ENCODE measurements at places on chromosomes 4 and X.

DNA sequence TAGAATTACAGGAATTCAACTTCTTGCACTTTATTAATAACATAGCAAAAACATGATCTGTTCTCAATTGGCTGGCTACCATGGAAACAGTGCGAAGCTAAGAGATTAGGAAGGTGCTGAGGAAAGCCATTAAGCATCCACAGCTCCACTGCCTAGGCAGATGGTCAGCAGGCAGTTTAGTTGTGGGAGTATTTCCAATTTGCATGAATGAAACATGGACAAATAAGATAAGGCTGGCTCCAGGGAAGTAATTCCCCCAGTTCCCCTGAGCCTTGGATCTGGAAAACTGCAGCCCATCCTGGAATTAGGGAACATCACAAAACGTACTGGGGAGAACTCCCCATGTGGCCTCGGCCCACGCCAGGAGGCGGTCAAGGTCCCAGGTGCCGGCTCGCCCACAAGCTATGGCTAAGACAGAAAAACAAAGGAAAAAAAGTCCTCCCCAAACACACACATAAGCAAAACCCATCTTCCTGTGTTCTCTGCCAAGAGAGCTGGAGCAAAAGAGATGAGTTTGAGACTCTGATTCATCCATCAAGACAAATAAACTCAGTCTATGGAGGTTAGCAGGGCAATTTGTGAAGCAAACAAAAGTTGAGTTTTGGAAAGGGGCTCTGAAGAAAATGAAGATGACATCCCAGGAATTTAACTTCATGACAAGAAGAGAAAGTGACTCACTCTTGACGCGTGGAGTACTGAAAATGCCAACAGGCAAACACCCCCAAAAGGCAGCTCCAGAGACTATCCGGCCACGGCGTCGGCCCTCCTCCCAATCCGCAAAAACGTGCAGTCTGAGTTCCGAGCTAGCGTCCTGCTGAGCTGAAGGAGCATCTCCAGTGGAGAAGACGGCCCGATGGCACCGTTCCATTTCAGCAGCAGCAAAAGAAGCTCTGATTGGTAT lies 45.1 kb downstream of the IGFBP7 start:
- no peak for DNase-seq

GRCh38 chr4:109169170-109169569 lies 133.3 kb downstream of the COL25A1 start:
- no peak for DNase-seq

GRCh38 chr4:99853999-99854398 lies 37.4 kb downstream of the DAPP1 start:
- no peak for DNase-seq

DNA sequence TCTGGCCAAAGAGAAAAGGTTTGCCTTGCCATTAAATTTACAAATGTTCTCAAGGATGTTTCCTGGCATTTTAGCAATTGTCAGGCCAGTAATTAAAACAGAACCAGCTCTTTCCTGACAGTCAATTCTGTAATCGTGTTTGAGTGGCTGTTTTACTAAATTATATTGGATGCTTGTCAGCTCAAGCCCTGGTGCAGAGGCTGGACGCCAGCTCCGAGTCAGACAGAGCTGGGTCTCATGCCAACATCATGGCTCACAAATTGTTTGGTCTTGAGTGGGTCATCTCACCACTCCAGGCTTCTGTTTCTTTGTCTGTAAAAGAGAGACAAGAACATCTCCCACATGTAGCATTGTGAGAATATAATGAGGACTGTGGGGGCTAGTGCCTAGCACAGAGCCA lies 190.3 kb upstream of the PSAPL1 start:
- DNase-seq = no peak

DNA sequence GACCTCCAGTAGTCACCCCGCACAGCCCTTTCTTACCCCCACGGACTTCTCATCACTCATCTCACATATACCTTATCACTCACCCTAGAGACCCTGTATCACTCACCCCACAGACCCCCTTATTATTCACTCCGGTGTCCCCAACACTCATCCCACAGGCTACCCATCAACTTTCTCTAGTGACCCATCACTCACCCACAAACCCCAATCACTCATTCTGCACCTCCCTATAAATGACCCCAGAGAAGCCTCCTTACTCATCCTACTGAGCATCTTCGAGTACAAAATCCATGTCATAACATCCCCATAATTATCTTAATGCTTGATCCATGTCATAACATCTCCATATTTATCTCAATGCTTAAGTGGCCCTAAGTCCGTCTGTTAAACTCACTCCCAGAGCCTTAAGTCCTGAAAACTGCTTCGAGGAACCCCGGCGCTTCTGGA lies 934 bp downstream of the ZNF41 start:
- no peak for DNase-seq

- no peak for DNase-seq
Measured at GRCh38 chr4:120403296-120403695, 336.6 kb upstream of the MAD2L1 start.

- DNase-seq = no peak
Measured at GRCh38 chrX:63581398-63581797, 203.6 kb downstream of the ARHGEF9 start.

GRCh38 chr4:59655996-59656395 lies 1544.1 kb upstream of the ADGRL3 start:
- no peak for DNase-seq

GRCh38 chrX:10041383-10041782 lies 74.2 kb downstream of the CLDN34 start:
- no peak for DNase-seq

GRCh38 chr4:184295206-184295605 lies 77.5 kb upstream of the ENPP6 start:
- no peak for DNase-seq

GRCh38 chr4:171221181-171221580 lies 592.0 kb upstream of the GALNTL6 start:
- no peak for DNase-seq

- no peak for DNase-seq
Measured at GRCh38 chr4:114497116-114497515, 101.5 kb upstream of the UGT8 start.

GRCh38 chrX:21666252-21666651 lies 8.1 kb upstream of the KLHL34 start:
- no peak for DNase-seq

DNA sequence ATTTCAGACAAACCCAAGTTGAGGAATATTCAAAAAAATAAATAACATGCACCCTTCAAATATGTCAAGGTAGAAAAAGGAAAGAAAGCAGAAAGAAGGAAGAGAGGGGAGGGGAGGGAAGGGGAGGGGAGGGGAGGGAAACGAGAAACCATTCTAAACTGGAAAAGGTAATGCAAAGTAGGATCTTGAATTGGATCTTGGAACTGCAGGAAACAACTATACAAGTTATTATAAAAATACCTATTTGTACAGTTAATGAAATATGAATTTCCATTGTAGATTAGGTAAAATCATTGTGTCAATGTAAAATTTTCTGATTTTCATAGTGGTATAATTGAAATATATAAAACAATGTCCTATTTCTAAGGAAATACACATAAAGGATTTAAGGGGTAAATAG lies 668.4 kb downstream of the FAT4 start:
- DNase-seq = no peak

DNA sequence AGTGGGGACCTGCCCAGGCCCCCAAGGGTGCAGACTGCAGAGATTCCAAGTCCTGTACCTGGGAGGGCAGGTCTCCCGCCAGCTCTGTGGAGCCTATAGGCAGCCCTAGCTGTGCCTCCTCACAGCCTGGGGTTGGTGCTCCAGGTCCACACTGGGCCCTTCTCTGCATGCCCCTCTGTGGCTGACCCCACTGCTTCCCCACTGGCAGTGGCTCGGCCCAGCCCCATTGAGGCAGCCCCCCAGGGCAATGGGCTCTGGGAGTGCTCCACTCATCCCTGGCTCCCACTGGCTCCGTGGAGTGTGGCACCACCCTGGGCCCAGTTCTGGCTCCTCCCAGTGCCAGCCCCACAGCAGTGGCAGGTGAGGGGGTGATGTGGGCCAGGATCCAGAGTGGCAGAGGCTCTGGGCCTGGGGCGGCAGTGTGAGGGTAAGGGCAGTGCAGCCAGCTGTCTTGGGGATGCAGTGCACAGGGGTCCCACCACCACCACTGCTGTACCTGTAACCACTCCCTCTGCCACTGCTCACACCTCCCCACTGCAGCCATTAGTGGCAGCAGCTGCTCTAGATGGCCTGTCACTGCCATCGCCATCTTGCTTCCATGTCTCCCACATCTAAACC lies 312.2 kb downstream of the GPM6A start:
- no peak for DNase-seq

GRCh38 chr4:120557372-120557771 lies 365.2 kb downstream of the PRDM5 start:
- no peak for DNase-seq

GRCh38 chr4:4849106-4849505 lies 10.4 kb upstream of the MSX1 start:
- no peak for DNase-seq

DNA sequence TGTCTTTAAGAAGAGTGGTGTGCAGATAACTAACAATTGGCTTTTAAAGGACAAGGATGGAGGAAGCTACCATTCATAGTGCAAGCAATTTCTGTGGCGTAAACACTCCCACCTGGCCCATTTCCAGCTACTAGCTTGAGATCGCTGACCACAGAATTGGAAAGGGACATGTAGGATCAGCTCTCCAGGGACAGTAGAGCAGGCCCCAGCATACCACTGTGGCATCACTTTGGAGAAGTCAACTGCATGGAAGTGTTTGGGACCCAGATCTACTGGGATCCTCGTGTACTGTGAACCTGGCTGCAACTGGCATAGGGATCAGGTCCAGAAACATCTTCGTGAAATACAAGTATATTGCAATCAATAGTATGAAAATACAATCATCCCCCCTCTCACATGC lies 515.0 kb downstream of the INPP4B start:
- DNase-seq = no peak

- no peak for DNase-seq
Measured at GRCh38 chr4:84366907-84367306, 132.2 kb downstream of the NKX6-1 start.

DNA sequence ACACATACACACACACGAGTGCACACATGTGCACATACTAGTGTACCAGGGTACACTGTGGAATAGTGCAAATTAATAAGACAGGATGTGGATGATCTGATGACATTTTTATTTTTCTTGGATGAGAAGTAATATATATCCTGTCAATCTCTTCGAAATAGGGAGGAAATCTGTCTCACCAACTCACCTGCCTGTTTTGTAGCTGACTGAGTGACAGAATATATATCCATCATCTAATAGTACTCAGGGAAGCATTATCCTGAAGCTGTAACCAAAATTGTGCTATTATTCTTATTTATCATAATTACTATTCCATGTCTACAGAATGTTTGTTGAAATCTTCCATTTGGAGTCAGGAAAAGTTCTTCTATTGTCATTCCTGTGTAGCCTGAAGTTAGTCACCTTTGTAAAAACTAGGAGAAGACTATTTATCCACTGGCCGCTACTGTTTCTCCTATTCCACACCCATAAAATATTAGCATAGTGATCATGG lies 888.0 kb downstream of the TRAM1L1 start:
- no peak for DNase-seq

GRCh38 chr4:174874898-174875297 lies 43.3 kb upstream of the ADAM29 start:
- no peak for DNase-seq

- DNase-seq = no peak
Measured at GRCh38 chr4:106809076-106809475, 227.0 kb downstream of the DKK2 start.

DNA sequence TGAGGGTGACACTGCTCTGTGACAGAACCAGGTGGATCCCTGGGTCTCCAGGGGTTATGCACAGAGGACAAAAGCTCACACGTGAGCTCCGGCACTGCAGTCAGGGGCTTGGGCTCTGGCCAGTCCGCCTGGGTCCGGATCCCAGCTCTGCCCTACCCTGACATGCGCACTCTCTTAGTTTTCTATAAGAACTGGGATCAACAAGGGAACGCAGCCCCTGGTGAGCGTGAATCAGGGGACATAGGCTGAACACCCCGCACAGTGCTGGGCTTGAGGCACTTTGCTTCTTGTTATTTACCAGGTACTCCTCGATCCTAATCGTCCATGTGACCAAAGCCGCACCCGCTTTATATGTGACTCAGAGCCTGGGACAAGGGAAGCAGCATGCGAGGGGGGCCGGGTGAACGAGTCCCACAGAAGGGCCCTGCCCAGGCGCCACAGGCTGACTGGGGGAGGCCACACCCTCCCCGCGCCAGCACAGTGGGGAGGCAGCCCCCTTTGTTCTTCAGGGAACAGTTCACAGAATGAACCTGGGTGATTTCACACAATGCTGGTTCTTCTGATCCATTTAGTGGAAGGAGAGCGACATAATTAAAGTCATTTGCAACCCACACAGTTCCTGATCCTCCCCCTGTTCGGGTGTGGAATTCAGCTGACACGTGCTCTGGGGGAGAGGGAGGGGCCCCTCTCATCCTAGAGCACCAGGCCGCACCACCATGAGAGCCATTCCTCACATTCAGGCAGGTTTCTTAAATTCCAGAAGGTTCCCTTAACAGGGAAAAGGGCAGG lies 55.5 kb downstream of the WFS1 start:
- DNase-seq = no peak

DNA sequence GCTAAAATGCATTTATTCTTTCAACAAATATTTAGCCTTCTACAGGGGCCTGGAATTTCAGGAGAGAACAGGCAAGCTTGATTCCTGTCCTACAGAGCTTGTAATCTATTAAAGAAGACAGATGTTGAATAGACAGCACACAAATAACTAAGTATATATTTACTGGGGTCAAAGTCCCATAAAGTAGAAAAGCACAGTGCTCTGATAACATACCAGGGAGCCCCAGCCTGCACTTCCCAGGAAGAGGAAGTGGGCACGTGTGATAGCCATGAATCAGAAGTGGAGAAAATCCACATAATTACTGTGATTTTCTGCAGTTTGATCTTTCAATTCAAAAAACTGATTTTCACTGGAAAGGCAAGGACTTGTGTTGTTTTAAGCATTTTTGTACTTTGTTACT lies 129.1 kb downstream of the EGF start:
- no peak for DNase-seq

DNA sequence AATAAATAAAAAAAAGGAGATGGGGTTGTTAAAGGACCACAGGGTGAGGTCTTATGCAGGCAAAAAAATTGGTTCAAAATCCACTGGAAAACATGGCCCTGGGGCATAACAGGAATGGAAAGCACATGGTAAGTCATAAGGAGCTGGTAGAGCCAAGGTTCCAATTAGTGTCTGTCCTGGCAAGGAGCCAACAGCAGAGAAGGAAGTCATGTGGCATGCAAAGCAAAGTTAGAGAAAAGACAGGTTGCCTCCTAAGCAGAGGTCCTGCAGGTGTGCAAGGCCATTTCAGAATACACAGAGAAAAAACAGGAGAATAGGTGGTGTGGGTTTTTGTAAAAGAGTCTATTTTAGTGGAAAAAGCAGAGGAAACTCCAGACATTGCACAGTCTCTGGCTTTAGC lies 1881.7 kb downstream of the ARAP2 start:
- DNase-seq = no peak

DNA sequence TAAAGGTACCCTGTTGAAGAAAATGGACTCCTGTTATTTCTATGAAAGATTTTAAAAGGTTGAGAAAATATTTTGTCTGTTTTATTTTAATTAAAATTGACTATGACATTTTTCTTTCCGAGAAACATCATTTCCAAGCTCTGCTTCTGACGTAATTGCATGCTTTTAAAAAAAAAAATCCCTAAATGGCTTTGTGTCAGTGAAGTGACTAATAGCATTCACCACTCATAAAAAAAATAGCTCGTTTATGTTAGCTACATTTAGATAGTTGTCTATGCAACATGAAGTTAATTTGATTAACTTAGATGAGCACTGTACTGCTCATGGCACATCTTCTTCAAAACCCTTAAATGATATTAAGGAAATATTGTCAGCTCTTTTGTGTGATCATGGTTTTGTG lies 105.1 kb upstream of the KLHL13 start:
- DNase-seq = no peak

- no peak for DNase-seq
Measured at GRCh38 chrX:843306-843705, 212.7 kb downstream of the SHOX start.

- no peak for DNase-seq
Measured at GRCh38 chrX:154039577-154039976, 19.9 kb upstream of the IRAK1 start.

All from GM12892 (cell line).